Activated naive CD4-positive, alpha-beta T cell (primary cell): ENCODE measurements at places on chromosomes 13 and 19.
A peak's percentile ranks its signal among the peaks of the same experiment; 100 is the strongest.

- DNase-seq, result no peak
Observed at GRCh38 chr13:85631801-85632200, 167.4 kb downstream of the SLITRK6 start.

DNA sequence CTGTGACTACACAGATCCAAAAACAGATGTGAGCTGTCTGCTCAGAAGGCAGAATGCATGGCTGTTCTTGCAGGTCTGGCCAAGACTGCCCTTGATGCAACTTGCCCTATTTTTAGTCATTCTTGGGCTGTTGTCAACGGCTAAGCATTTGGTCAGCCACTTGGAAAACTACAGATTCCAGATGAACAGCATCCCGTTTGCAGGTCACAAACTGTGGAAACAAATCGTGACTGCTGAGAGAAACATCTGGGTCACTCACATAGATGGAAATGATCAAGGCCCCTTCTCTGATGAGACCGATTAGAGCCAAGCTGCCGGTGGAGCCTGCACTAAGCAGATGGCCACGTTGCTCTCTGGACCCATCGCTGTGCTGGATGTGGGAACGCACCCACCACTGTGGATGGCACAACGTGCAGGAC, 15.4 kb upstream of the METTL21C start:
- DNase-seq, result no peak

- DNase-seq, result no peak
Observed at GRCh38 chr13:36820222-36820621, 1.2 kb downstream of the RFXAP start.

DNA sequence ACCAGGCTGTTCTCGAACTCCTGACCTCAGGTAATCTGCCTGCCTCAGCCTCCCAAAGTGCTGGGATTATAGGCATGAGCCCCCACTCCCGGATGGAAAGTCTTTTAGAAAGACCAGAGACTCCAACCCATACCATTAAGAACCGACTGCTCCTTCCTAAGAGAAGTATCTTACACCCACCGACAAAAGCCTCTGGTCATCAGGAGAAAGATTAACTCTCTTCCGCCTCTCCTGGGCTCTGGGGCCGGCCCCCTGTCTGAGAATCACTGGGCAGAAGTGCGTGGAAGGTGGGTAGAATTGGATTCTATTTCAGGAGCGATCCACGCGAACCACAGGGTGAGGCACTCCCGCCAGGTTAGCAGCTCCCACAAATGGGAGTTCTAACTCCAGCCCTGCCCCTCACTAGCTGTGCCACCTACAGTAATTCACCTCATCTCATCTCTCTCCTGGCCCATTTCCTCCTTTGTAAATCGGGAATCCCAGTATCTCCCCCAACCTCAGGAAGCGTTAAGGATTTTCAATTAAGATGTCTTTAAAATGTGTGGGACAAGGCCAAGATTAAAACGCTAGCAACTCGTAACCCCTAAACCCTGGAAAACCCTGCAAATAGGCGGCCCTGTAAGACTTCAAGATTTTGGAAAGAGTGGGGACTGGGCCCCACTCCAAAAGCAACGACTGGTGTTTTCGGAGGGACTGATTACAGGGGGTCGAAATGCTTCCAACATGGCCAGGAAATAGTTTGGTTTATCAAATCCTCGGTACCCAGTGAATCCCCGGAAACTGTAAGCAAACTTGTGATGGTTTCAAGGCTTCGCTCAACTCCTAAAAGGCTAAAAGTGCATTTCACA, 1.3 kb downstream of the HNRNPL start:
- no peak for DNase-seq

DNA sequence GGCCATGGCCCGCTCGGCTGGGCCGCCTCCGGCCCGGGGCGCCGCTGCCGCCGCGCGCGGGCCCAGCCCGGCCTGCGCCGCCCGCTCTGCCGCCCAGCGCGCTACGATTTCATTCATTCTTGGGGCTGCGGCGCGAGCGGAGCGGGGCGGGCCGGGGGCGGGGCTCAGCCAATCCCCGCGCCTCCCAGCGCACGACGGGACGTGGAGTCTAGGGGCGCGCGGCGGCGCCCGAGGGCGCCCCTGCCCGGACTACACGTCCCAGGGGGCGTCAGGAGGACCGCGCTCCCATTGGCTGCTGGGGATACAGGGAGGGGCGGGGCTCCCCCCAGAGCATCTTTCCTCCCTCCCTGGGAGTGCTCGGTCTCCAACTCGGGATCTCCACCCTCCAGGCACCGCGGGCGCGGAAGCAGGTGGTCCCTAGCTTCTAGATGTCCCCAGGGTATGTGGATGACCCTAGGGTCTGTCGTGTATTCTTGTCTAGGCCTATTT, 5.6 kb upstream of the DPF1 start:
- peak; percentile 15 for DNase-seq

DNA sequence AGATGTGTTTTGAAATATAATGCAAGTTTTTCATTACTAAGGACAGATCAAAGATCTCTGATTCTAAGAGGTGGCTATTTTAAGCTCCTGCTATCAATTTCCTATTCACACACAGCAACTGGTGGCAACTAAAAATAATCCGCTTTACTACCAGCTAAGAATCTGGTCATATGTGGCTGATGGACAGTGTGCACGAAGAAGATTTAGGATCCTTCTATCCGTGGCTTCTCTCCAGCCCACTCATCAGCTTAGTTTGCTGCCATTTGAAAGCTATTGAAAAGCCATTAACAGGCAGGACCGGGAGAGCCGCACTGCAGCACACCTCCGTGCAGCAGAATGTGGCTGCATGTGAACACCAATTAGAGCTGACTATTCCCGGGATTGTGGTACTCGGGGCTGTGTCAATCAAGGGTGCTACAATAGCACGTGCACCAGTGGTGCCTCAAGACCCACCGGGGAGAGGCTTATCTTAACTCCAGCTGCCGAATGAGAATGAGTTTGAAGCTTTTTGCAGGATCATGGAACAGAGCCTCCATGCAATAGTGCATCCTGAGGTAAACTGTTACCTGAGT, at the start of gene MYO16:
MYO16 (plus strand) TSS at position 431 of the 572 bp plus-strand sequence. CDS start 234 bp downstream, outside the sequence.
- no peak for DNase-seq

GRCh38 chr19:23263870-23264590, 13.8 kb upstream of the ZNF724 start:
- DNase-seq, result no peak

DNA sequence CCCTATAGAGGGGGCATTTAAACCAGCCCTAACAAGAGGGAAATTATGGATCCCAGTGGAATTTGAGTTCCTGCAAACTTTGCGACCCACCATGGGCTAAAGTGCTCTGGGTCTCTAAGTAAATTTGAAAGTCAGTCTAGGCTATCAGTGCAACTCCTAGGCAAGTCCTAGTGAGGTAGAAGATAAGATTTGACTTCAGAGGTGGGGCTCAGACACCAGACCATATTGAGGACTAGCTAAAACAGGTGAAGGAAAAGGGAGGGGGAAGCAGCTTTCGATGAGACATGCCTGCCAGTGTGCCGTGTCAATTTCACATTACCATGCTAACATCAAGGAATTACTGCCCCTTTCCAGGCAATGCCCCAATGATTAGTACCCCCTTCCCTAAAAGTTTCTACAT, 38.4 kb downstream of the CD320 start:
- DNase-seq, result no peak
